CD4-positive, alpha-beta T cell treated with Interleukin-15 for 4 hours (primary cell): ENCODE measurements at places on chromosomes 11 and 22.

- DNase-seq, result no peak
These were observed 1185.4 kb downstream of the LRRC4C start for GRCh38 chr11:40274017-40274416.

- no peak for DNase-seq
These were observed 276.1 kb downstream of the SBF2 start for GRCh38 chr11:10017911-10018310.

GRCh38 chr22:17665854-17666253, 27.3 kb downstream of the BCL2L13 start:
- DNase-seq, result no peak

DNA sequence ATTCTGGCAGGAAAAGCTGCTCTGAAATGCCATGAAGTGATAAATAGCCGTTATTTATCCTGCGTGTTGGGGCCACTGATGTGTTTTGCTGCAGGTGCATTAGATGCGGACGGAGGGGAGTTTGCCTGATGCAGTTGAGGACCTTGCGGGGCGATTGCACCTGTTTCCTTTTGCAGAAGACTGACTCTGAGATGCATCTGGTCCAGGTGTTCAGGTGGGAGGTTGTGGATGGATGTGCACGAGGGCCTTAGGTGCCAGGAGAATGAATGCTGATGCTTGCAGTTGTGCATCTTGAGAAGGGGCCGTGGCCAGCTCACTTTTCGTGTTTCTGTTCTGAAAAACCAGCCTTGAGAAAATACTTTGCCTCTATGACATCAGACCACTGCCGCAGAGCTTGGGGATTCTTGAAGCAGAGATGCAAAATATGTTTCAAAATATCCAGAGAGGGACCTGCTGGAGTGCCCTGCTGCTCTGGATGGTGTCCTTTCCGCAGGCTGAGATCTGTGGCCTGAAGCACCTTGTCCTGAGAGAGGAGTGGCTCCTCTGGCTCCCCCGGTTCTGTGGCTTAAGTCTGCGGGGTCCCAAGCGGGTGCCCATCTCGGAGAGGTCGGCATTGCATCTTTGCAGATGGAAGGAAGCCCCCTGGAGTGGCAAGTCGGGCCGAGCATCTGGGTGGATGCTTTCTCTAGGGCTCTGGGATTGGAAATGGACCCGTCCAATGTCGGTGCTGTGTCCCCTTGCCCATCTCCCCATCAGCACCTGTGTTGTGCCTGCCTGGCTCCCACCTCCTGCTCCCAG, 1031.1 kb downstream of the TBC1D22A start:
- no peak for DNase-seq

- no peak for DNase-seq
These were observed 44.8 kb upstream of the PTPN5 start for GRCh38 chr11:18836417-18836816.

DNA sequence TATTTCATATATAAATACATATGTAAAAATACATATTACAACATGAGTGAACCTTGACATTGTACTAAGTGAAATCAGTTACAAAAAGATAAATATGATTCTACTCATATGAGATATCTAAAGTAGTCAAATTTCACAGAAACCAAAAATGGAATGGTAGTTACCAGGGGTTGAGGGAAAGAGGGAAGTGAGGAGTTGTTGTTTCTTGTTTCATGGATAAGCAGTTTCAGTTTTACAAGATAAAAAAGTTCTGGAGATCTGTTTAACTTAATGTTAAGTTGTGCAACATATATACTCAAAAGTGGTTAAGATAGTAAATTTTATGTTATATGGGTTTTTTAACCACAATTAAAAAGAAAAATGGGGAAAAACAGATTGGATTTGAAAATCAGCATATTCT, 107.7 kb downstream of the ELP4 start:
- DNase-seq, result no peak

DNA sequence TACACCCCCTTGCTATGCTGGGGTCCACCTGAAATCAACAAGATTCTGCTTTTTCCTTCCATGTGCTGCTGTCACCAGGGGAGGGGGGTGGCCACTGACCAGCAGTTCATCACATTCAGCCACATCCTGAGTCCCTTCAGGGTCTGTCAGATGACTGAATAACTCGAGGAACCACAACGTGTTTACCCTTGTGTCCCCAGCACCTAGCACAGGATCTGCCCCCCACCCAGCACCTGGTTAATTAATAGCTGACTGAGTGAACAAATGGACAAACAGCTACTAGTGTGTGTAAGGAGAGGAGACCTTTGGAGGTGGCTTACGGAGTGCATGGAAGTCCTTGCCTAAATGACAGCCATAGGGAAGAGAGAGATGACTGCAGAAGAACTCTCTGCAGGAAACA, 119.5 kb upstream of the NCAM1 start:
- no peak for DNase-seq

GRCh38 chr22:42194953-42195352, 64.3 kb upstream of the CYP2D6 start:
- DNase-seq, result no peak

GRCh38 chr22:50326956-50327710, at the start of gene DENND6B:
DENND6B (minus strand) TSS chr22:50327012; CDS start chr22:50326988, 24 bp downstream.
- DNase-seq, result peak; percentile 67

- DNase-seq, result no peak
These were observed 30.5 kb downstream of the DIXDC1 start for GRCh38 chr11:111967649-111968048.

DNA sequence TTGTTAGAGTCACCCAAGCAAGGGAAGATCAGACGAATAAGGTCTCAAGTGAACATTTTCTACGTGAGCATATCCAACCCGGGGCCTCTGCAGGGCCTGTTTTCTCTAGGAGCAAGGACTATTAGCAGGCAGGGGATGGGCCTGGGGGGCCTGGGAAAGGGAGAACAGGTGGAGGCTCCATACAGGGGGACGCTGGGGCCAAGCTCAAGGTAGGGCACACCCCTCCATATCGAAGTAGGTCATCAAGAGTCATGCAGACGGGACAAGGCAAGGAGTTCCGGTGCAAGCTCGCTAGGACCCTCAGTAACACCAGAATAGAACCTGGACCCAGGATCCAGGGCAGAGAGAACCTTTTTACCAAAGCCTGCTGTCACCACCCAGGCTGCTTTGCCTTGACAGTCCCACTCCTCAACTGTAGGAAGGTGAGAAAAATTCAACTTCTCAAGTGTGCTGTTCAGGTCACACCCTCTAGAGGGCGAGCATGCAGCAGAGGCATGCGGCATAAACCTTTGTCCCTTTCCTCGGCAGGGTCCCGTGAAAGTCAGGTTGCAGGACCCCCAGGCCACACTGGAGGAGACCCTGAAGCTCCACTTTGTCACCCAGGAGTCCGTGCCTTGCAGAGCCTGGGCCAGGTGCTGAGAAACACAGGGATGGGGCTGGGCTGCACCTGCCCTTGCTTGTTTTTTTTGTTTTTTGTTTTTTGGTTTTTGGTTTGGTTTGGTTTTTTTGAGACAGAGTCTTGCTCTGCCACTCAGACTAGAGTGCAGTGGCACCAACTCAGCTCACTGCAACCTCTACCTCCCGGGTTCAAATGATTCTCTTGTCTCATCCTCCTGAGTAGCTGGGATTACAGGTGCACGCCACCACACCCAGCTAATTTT, 8.6 kb upstream of the APOBEC3B start:
- peak; percentile 65 for DNase-seq

GRCh38 chr11:13966013-13966412, 3.5 kb downstream of the SPON1 start:
- DNase-seq, result no peak

- DNase-seq, result no peak
These were observed 18.6 kb upstream of the APLNR start for GRCh38 chr11:57255618-57256017.

DNA sequence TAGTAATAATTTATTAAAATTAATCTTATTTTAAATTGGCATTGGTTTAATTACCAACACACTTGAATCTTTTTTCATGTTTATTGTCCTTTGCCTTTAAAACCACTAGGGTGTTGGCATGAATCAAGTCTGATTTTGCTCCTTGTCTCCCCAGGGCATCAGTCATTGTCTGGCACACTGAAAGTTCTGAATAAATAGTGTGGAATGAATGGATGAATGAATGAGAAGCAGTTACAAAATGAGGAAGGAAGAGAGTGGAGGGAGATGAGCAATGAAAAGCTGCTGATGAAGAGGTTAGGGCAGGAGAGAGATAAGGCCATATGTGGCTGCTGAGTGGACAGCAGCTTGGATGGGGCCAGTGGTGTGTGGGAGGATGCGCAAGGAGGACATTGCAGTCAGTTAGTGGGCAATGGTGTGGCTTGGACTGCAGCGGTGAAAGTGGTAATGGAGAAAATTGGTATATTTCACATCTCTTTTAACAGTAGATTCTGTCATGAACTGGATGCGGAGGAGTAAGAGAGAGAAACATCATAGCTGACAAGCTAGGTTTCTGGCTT, 132.0 kb downstream of the SPON1 start:
- DNase-seq, result no peak

DNA sequence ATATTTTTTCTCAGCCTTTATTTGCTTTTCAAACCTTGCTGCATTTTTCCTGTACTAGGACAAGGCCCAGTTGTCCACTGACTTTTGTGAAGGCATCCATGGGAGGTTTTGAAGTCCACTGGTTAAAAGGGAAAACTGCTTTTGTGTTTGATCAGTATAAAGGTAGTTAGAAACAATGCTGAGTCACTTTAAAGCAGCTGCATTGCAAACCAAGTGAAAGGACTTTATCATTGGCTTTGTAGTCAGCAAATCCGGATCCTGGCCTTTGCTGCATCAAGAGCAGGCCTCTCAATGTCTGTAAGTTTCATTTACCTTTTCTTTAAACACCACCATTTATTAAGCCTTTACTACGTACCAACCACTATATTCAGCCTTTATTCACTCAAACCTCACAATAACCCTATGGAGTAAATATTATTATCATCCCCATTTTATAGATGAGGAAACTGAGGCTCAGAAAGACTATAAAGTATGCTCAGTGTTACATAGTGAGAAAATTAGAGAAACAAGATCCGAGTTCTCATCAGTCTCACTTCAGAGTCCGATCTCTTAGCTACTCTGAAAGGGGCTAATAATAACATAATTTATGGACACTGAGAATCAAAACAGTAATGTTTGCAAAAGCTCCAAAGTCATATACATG, 60.6 kb upstream of the HSD17B12 start:
- DNase-seq, result no peak

DNA sequence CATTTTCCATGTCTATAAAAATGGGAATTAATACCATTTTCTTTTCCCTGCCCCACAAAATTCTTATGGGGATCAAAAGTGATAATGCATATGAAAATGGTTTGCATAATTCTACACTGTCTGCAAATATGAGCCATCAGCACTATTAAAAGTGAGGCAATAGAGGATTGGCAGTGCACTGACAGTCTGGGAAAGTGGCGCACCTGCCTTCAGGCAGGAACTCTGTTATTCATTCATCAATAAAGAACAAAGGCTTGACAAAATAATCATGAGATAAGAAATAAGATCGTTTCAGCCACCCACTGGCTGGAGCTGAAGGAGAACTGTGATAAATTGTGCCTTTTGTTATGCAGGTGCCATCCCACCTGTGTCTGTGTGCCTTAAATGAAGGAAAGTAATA, 49.5 kb downstream of the ARFGAP2 start:
- no peak for DNase-seq

DNA sequence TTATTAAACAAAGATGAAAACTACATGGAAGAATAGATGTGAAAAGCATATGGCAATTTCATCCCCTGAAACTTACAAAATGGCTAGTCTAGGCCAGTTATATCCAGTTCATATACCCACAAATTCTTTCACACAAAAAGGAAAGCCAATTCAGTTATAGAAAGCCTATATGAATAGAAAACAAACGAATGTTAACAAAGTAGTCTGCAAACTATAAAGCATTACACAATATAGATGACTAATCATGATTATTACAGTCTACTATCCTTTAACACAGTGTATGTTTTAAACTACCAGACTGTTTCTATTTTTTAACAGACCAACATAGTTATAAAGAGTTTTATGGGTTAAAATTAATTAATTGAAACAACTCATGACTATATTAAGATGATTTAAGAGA, 12.1 kb downstream of the DCUN1D5 start:
- no peak for DNase-seq

- DNase-seq, result no peak
These were observed 65.1 kb upstream of the CD44 start for GRCh38 chr11:35073691-35074419.

GRCh38 chr11:48150213-48150612, 66.4 kb upstream of the OR4B1 start:
- no peak for DNase-seq

DNA sequence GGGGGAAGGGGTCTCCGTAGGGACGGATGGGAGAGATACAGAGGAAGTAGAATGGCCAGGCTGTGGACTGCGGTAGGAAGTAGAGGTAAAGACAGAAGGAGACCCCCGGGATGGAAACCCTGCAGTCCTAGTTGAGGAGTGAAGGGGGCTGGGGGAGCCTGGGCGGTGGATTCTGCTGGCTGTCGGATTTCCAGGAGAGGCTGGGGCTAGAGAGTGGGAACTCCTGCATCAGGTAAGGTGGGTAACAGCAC, 727 bp upstream of the SCARF2 start:
- DNase-seq, result no peak

GRCh38 chr11:78400116-78400515, 17.5 kb downstream of the GAB2 start:
- no peak for DNase-seq

- DNase-seq, result no peak
These were observed 5.5 kb upstream of the ANKK1 start for GRCh38 chr11:113382121-113382520.

GRCh38 chr22:38062791-38063190, 5.6 kb downstream of the PICK1 start:
- DNase-seq, result no peak
